T-helper 2 cell treated with Interferon-gamma antibody and Interleukin-4, amounts not matched to agents 100 ng/mL and 5 ng/mL, for 36 hours (primary cell): ENCODE measurements at places on chromosomes 11 and 22. TPM values are rescaled to one million over a fixed set of nuclear protein-coding genes. Genes with fewer than 3 reads are reported as not detected.

TAGLN gene
- total RNA-seq = 3.2 and 4.0 TPM in 2 replicates

SELENOH gene
- total RNA-seq = 194 and 201 TPM in 2 replicates

OR8D4 gene
- total RNA-seq = not detected in 2 replicates

PEX26 gene
- 41.3 and 41.4 TPM in 2 replicates for total RNA-seq

PNPLA5 gene
- total RNA-seq = not detected in 2 replicates

LARGE2 gene
- 0.36 and 0.52 TPM in 2 replicates for total RNA-seq

RBMXL2 gene
- 0.09 TPM in 1 of 2 replicates, not detected in the other for total RNA-seq

LTBP3 gene
- 62.9 and 67.3 TPM in 2 replicates for total RNA-seq

SPDYC gene
- total RNA-seq = not detected in 2 replicates

MS4A1 gene
- 0.27 TPM in 1 of 2 replicates, not detected in the other for total RNA-seq

UEVLD gene
- 15.1 and 17.4 TPM in 2 replicates for total RNA-seq
